IPS-NIHi11 (cell line): ENCODE measurements at places on chromosomes 16 and 17.
A peak's percentile ranks its signal among the peaks of the same experiment; 100 is the strongest.

DNA sequence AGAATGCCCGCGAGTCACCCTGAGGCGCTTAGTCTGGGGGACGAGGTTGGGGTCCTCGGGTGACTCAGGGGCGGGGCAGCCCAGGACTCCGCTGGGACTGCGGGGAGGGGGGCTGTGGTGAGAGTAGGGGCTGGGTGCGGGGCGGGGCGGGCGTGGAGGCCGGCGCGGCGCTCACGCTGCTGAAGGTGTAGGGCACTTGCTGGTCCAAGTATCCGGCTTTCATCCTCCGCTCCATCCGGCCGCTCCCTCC, 832 bp downstream of the ETV4 start:
- no peak for DNase-seq

DNA sequence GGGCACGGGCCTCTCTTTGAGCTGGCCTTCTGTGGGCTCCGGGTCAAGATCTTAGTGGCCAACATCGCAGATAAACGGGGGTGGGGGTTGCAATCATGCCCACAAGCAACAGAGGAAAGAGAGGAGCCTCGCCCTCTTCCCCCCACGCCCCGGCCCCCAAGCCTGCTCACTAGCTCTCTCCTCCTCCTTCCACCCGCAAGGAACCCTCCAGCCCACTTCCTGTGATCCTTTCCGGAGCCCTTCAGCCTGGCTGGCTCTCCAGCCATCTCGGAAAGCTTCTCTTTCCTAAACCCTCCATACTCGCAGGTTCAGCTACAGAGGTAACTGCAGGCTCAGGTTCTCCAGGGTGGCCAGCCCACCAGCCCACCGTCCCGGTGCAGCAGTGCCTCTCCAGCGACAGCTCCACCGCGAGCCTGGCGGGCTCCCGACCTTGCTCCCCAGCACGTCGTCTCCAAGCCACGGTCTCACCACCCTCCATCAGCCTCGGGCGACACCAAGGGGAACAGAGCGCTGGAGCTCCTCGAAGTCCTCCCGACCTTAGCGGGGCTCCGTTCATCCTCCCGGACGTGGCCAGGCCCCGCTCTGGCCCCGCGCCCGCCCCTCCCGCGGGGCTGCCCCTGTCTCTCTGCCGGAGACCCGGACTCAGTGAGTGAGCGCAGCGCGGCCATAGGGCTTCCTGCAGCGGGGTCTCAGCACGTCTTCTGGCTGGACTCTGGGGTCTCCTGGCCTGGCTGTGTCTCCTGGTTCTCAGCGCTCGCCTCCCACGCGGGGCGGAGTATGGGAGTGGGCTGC, 12.9 kb upstream of the ODF4 start:
- DNase-seq = peak; percentile 66

DNA sequence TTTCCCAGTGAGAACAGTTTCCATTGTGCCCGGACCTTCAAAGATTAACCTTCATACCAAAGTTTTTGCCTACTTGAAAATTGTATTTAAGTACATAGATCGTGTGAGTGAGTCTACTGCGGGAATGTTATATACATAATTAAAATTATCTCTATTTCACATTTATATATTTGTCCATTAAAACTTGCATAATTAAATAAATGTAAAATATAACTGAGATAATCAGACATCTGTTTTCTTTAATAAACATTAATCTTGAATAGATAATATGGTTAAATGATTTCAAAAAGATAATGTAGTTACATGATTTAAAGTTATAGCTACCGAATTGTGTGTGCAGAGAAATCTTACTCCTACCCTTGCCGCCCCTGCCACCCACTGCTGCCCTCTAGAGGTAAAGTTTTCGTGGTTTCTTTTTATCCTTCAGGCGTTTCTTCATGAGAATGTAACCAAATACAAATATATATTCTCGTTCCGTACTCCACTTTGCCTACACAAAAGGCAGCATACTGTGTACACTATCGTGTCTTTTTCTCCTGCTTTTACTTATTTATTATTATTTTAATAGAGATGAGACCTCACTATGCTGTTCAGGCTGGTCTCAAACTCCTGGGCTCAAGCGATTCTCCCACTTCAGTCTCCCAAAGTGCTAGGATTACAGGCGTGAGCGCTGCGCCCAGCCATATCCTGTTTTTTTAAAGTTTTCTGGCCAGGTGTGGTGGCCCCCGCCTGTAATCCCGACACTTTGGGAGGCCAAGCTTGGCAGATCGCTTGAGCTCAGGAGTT, 35.6 kb downstream of the RPA1 start:
- peak; percentile 61 for DNase-seq

- peak; percentile 48 for DNase-seq
Observed at GRCh38 chr17:45942284-45942683, 47.9 kb downstream of the MAPT start.

DNA sequence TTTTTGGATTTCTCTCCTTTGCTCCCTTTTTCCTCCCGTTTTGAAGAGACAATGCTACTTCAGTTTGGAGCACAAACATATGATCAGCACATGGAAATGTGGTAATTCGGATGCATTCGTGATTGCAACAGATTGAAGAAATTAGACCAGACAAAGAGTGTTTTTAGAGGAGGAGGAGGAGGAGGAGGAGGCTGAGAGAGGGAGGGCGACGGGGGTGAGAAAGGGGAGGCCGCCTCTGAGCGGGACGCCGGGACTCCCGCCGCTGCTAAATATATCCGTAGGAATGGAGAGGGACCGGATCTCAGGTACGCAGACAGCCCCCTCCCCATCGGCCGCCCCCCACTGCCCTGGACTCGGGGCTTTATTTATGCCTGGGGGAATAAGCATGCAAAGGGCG, 179.3 kb downstream of the SEC14L1 start:
- no peak for DNase-seq
